ENCODE measurements at places on chromosomes 11 and 22.

DNA sequence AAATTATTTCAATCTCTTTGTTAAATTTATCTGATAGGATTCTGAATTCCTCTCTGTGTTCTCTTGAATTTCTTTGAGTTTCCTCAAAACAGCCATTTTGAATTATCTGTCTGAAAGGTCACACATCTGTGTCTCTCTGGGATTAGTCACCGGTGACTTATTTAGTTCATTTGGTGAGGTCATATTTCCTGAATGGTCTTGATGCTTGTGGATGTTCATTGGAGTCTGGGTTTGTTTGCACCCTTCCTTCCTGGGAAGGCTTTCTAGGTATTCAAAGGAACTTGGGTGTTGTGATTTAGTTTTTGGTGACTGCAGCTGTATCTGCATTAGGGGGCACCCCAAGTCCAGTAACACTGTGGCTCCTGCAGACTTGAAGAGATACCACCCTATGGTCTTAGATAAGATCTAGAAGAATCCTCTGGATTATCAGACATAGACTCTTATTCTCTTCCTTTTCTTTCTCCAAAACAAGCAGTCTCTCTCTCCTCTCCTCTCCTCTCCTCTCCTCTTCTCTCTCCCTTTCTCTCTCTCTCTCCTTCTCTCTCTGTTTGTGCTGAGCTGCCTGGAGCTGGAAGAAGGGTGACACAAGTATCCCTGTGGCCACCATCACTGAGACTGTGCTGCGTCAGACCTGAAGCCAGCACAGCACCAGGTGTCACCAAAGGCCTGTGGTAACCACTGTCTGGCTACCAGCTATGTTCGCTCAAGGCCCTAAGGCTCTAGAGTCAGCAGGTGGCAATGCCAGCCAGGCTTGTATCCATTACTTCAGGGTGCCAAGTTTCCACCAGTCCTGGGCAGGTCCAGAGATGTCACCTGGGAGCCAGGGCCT is 3.3 kb upstream of the HEPN1 start:
- no peak for DNase-seq

DNA sequence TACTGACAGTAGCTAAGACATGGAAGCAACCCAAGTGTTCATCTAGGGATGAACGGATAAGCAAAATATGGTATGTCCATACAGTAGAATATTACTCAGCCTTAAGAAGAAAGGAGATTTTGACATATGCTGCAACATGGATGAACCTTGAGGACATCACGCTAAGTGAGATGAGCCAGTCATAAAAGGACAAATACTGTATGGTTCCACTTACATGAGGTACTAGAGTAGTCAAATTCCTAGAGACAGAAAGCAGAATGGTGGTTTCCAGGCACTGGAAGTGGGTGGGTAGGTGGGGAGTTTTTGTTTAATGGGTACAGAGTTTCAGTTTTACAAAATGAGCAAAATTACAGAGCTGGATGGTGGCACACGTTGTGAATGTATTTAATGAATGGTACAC is 18.1 kb downstream of the CHST1 start:
- no peak for DNase-seq

- no peak for DNase-seq
Measured at GRCh38 chr11:129346916-129347315, 28.7 kb upstream of the BARX2 start.

DNA sequence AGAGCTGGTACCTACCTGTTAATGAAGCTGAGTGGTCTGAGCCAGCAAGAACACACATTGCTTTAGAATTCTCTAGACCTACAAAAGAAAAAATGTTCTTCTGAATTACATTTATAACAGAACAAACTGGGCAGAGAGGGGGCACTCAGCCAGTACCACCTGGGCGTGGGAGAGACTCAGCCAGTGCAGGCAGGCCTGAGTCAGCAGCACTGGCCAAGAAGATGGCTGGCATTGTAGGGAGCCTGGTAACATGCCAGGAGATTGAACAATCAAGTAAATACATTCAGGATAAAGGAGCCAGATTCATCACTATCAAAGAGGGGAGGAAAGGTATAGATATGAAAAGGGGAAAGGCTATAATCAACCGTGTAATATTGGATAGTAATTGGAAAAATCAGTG is 19.9 kb downstream of the SERGEF start:
- no peak for DNase-seq

- no peak for DNase-seq
Measured at GRCh38 chr11:1573903-1574237, 1.8 kb upstream of the DUSP8 start.

GRCh38 chr11:70415191-70415590 is 16.9 kb downstream of the CTTN start:
- DNase-seq: no peak

Measured in activated CD8-positive, alpha-beta memory T cell treated with anti-CD3 and anti-CD28 coated beads for 24 hours (primary cell).